Activated T-cell treated with anti-CD3 and anti-CD28 coated beads, Interleukin-2, amount 50 U/mL, for 48 hours (primary cell): ENCODE measurements at places on chromosomes 3 and 15.

DNA sequence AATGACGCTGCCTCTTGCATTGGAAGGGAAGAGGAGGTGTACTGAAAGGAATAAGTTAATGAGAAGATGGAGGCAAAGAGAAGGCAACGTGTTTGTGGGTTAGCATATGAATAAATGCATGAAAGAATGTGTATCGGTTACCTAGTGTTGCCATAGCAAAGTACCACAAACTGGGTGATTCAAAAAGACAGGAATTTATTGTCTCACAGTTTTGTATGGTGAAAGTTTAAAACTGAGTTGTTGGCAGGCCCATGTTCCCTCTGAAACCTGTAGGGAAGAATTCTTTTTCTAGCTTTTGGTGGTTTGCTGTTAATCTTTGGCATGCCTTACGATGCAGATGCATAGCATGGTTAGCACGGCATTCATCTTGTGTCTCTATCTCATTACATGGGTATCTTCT is 729.9 kb downstream of the MECOM start:
- DNase-seq: no peak

- peak; percentile 48 for DNase-seq
Measured at GRCh38 chr15:62068071-62068809, 1.5 kb downstream of the C2CD4A start.

DNA sequence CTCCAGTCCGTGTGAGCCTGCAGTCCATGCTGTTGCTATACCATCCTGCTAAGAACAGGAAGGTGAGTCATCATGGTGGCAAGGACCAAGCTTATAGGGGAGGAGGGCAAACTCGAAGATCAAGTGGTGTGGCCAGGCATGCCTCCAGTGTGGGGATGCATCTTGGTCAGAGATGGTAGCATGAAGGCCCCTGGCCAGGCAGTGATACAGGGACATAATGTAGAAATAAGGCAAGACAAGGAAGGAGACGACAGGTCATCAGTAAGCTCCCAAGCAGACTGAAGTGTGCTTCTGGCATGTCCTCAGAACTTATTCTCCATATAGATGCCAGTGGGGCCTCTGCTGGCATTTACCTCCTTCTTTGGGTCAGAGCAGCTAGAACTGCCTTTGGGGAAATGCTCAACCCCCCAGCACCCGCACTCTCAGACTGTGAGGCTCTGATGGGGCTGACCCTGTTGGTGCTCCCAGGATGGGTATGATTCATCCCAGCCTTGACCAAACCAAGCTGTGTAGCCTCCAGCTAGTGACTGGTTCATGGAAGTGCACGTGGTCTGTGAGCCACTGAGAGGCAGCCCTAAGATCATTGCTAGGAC is 52.5 kb upstream of the ATP2B2 start:
- DNase-seq: no peak

- DNase-seq: no peak
Measured at GRCh38 chr3:188888321-188889053, 283.3 kb upstream of the TPRG1 start.

GRCh38 chr3:39329493-39329892 is at the start of gene CCR8:
Gene CCR8, plus strand, starts transcription at chr3:39329709. Its CDS starts 2,623 bp downstream, at chr3:39332332.
- DNase-seq: no peak

DNA sequence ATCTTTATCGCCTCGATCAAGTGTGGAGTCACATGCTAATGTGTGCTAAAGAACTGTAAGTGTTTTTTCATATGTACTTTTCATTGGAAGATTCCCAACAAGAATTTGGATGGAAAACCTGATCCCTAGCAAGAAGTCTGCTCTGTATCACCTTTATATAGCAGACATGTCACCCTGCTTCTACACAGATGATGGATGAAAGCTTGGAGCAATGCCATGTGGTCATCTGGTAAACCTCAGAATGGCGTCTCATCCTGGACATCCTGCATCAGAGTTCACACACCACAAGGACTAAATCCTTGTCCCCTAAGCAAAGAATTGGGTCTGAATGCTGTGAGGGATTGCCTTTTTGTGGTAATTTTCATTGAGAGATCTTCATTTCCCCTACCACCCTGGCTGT is 42.1 kb upstream of the CTDSPL start:
- DNase-seq: no peak

DNA sequence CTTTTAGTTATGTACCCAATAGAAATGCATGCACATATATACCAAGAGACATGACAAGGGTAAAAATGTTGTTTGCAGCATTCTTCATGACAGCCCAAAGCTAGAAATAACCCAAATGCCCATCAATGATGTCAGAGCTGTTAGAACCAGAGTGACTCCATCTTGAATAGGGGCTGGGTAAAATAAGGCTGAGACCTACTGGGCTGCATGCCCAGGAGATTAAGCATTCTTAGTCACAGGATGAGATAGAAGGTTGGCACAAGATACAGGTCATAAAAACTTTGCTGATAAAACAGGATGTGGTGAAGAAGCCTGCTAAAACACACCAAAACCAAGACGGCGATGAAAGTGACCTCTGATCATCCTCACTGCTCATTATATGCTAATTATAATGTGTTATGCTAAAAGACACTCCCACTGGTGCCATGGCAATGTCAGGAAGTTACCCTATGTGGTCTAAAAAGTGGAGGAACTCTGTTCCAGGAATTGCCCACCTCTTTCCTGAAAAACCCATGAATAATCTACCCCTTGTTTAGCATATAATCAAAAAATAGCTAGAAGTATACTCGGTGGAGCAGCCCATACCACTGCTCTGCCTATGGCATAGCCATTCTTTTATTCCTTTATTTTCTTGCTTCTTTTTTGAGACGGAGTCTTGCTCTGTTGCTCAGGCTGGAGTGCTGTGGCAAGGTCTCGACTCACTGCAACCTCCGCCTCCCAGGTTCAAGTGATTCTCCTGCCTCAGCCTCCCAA is 32.9 kb downstream of the ZBTB11 start:
- peak; percentile 49 for DNase-seq

GRCh38 chr3:142896201-142896755 is 7.4 kb upstream of the PCOLCE2 start:
- no peak for DNase-seq

DNA sequence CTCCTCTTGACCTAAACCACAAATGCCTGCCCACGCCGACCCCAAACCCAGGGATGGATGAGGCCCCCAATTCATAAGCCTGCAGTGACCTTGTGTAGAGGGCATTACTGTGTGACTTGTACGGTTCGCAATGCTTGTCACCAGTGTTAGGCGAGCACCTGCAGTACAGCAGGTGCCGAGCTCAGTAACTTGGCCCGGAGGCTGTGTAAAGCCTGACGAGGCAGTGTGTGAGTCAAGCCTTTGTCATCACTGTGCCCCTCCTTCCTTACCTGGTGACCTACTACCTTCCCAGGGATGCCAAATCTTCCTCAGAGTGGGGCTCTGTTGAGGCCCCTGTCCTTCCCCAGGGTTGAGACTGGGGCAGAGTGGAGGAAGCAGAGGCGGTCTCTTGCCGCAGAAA is 37.2 kb upstream of the TMEM115 start:
- no peak for DNase-seq

GRCh38 chr15:99452010-99452409 is 113.8 kb upstream of the MEF2A start:
- peak; percentile 10 for DNase-seq

DNA sequence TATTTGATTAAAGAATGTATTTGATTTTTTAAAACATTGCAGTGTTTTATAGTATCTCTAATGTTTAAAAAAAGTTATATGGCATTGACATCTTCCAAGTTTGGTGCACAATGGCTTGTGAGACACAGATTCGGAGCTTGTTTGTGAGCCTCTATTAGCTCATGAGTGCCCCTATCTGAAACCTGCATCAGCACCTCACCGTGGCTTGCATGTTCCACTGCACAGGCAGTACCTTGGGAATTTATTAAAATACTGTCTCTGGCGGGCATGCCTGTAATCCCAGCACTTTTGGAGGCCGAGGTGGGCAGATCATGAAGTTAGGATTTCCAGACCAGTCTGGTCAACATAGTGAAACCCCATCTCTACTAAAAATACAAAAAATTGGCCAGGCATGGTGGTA is 6.8 kb upstream of the RTP2 start:
- no peak for DNase-seq

- DNase-seq: no peak
Measured at GRCh38 chr3:145005427-145005826, 1033.8 kb downstream of the DIPK2A start.

DNA sequence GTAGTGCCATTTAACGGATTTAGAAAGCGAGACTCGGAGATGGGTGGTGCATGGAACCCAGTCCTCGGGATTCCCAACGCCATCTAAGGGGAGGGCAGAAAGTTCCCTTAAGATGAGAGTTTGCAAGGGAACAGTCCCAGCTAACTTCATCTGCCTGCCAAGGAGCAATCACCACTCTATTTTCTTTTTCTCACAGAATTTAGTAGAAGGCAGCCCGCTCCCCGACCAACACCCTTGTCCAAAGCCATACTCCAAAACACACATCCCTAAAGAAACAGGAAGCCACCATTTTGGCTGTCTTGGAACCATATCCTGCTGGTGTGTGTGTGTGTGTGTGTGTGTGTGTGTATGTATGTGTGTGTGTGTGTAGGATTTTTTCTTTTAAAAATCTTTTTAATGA is 7.1 kb upstream of the FGD5 start:
- DNase-seq: no peak

- no peak for DNase-seq
Measured at GRCh38 chr15:67803996-67804843, 21.1 kb upstream of the SKOR1 start.

DNA sequence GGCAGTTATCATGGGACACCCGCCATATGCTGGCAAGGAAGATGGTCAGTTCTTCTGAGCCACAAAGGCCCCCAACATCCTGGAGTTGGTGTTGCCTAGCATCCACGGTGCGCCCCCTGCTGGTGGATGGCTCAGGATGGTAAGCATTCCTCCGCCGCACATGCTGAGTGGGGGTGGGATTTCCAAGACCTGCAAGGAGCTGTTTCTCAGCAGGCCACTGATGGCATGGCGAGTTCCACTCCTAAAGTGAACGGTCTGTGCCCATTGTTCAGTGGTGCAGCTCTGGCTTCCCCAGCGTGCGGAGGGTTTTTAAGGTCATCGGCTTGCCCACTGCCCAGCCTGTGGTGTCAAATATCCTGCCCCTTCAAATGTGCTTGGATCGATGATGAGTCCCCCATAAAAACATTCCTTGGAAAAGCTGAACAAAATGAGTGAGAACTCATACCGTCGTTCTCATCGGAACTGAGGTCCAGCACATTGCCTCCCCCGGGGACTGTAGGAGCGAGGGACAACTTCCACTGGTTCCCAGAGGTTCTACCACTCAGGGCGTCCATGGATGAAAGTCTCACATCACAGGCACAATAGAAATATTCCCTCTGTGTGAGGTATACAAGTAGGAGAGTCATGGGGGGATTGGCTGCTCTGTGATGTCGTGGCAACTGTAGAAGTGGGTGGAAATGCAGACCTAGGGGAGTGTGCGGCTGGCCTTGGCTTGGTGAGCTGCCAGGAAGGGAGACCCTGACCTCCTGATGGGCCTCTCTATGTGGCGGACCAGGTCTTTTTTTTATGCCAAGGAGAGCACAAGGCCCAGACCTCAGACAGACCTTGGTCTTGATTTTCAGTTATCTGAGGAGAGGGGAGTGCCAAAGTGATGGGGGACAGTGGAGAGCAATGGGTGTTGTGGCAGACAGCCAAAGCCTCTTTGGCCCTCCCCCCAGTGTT is 102.0 kb downstream of the SNRPN start:
- DNase-seq: peak; percentile 7

DNA sequence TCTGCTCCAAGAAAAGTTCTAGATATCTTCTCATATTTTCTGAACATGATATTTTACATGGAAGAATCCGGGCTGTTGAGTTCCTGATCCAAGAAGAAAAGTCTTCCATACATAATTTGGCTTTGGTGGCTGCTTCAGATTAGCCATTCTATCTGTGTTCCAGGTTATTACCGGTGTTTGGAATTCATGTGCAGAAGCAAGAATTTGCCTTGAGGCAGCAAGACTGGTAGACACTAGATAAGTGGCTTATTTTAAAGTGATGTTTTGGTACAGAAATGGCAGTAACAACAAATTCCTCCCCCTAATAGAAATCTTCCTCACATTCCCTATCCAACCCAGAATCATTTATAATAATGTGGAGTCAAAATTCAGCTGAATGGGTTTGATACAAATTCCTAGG is 29.2 kb downstream of the MITF start:
- no peak for DNase-seq

- DNase-seq: no peak
Measured at GRCh38 chr3:98770261-98771039, 7.3 kb downstream of the ST3GAL6 start.

GRCh38 chr15:37783290-37783689 is 151.2 kb upstream of the TMCO5A start:
- DNase-seq: no peak

DNA sequence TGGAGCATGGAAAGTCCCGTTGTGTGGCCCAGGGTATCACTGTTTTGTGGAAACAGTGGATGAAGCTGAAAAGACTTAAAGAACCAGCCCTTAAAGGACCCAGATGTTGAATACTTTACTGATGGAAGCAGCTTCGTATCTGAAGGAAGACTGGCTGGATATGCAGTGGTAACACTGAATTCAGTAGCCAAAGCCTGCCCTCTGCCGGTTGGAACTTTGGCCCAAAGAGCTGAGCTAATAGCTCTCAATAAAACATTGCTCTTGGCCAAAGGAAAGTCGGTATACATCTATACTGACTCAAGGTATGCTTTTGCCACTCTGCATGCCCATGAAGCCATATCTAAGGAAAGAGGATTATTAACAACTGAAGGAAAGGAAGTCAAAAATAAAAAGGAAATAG is 885.4 kb downstream of the PDCD6IP start:
- DNase-seq: peak; percentile 43

GRCh38 chr3:189222927-189223636 is 51.3 kb downstream of the TPRG1 start:
- DNase-seq: no peak

- no peak for DNase-seq
Measured at GRCh38 chr3:73784686-73785392, 160.1 kb upstream of the PDZRN3 start.

- DNase-seq: no peak
Measured at GRCh38 chr15:98397419-98397818, 250.9 kb upstream of the IGF1R start.

GRCh38 chr15:46595016-46595415 is 960.2 kb downstream of the SQOR start:
- DNase-seq: no peak

DNA sequence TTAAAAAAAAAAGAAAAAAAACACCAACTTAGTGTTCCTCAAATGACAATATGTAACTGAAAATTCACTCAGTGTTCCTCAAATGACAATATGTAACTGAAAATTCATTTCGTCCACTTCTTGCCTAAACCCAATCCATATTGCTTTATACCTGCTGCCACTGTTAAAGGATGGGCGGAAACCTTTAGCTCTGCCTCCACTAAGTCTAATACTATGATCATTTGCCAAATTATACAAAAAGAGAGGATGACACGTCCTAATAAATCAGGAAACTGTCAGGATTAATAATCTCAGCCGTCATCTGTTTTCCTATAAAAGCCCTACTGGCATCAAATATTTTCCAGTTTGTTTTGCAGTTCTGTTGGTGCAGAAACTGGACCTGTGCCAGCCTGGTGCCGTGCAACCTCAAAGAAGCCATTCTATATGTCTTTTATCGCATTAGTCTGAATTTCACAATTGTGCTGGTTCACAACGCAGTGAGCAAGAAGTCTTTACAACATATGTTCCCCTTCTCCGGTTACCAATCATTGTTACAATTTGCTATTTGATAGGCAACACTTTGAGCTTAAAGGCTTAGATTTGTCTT is 160.4 kb upstream of the KCNH8 start:
- no peak for DNase-seq
